ENCODE measurements at places on chromosomes 11 and 22. TPM values are rescaled to one million over a fixed set of nuclear protein-coding genes. Genes with fewer than 3 reads are reported as not detected.

- DNase-seq, result no peak
These were observed 3.1 kb downstream of the KCNJ5 start for GRCh38 chr11:128894286-128894681.

DNA sequence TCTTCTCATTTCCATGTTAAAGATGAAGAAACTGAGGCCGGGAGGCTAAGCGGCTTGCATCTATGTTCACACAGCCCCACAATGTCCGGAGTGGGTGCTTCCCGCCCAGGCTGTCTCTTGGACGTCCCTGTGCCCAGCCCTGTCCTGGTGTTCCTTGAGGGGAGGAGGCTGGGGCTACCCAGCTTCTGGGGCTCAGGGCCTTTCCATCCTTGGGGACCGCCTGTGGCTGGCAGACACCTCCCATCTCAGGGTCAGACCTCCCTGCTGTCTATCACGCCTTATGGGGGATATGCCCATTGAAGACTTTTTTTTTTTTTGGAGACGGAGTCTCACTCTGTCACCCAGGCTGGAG, 95.5 kb downstream of the WNT7B start:
- DNase-seq, result no peak

DNA sequence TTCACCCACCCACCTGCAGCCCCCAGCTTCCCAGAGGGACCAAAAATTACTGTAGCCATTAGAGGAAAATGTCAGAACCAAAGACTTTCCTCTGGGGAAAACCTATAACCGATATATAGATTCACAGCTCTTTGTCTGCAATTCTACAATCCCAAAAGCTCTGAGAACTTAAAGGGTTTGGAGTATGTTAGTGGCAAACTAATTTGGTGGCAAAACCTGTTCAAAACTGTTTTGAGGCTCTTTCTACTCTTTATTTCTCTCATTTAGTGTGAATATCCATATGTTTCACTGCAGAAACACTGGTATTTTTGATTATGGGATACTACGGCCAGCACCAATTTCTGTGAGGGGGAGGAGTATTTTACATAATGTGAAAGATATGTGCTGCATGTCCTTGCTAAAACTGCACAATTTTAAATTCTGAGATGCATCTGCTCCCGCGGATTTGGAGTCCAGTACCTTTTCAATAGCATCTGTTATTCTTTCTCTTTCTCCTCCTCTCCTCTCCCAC, 87.5 kb upstream of the MTNR1B start:
- DNase-seq, result no peak

- no peak for DNase-seq
These were observed 56.3 kb downstream of the SLN start for GRCh38 chr11:107655602-107656001.

DNA sequence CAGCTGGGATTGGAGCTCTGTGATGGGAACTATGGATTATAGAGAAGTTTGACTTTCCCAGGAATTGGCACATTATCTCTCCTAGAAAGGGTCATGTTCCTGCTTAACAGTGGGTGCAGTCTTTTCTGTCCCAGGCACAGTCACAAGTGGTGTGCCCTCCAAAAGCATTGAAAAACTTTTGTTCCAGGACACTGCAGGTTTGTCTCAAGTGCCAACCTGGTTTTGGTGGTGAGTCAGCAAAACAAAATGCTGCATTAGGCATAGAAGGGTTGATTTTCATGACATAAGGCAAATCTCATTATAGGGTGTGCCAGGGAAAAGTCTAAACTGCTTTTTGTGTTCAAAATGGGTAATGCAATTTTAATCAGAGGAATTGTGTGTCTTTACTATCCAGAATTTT, 4.9 kb downstream of the HTATIP2 start:
- DNase-seq, result no peak

GRCh38 chr22:28799606-28800307, 612 bp downstream of the XBP1 start:
- peak; percentile 67 for DNase-seq

DNA sequence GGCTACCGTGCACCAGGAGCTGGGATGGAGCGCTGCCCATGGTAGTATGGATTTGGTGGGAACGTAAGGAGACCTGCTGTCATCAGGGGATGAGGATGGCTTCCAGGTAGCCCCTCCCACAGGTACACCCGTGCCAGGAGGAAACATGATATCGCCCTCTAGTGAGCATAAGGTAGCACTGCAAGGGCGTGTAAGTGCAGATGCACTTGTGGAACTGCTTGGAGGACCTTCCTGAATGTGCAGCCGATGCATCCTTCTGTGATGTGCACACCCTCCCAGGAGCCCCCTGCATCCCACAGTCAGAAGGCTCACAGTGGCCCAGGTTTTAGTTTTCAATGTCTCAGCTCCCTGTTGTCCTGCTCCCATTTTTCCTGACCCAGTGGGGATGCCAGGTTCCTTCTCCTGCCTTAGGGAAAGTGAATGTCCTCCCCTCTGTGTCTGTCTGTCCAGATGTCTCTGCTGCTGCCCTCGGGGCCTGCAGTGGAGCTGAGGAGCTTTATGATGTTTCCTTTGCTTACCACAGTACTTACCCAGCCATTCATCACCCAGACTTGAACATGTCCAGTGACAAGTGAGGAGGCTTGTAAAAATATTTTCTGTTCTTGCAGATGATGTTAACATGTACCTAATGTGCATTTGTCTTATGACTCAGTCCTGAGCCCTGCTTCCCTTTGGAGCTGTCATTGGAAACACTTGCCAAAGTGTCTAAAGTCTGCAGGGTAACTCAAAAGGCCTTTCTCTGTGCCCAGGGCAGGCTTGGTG, 49.2 kb downstream of the DBX1 start:
- DNase-seq, result no peak

- no peak for DNase-seq
These were observed 117.8 kb downstream of the CCDC81 start for GRCh38 chr11:86492370-86493010.

GRCh38 chr11:1373536-1374214, 16.1 kb upstream of the BRSK2 start:
- DNase-seq, result no peak

- DNase-seq, result no peak
These were observed 5.5 kb downstream of the HYLS1 start for GRCh38 chr11:125892994-125893393.

GRCh38 chr11:44575962-44576361, 10.5 kb downstream of the CD82 start:
- no peak for DNase-seq

DNA sequence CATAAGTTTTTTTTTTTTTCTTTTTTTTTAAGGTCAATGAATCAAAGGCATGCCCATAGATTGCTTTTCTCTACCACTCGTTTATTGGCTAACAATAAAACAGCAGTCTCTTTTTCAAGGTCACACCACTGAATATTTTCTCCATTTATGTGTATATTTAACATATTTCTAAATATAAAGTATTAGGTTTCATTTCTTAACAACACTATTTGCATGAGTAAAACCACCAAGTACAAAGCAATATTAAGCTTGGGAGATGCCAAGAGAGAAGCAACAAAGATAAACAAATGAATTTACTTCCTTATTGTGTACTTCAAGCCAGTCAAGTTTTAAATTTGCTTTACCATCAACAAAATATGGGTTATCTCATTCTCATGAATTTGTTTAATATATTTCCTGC, 708.9 kb upstream of the CCDC179 start:
- no peak for DNase-seq

- DNase-seq, result no peak
These were observed 358.2 kb downstream of the DDX10 start for GRCh38 chr11:109023036-109023435.

GRCh38 chr11:72329526-72329925, 85.5 kb upstream of the PHOX2A start:
- no peak for DNase-seq

GRCh38 chr11:40306938-40307548, 1152.4 kb downstream of the LRRC4C start:
- DNase-seq, result peak; percentile 2

DNA sequence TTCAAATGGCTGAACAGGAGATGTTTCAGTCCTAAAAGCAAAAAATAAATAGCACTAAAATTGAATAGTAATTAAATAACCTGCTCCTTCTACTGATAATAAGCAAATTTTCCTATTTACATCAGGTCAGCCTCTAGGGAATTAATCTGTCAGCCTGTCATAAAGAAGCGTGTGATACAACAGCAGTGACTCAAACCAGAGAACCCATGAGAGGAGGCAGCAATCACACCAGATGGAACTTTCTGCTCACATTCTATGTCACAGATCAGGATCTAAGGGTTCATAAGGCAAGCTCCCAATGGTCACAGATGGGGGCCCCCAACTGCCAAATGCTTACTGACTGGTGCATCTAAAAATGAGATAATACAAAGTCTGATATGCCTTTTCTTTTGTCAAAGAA, 41.1 kb downstream of the RBFOX2 start:
- DNase-seq, result no peak

DNA sequence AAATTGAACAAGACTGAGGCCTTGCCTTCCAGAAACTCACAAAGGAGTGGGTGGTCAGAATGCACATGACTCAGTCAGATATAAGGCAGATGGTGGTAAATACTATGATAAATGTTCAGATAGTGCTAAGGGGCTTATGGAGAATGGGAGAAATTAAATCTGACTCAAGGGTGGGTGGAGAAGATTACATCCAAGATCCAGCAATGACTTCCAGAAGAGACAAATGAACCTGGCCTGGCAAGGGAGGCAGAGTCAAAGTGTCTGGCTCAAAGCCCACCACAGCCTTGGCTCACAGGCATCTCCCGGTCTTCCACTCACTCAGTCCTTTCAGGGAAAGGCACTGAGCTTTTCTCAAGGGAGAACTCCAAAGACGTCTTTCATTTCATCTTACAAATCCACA, 6.1 kb upstream of the ZBTB16 start:
- DNase-seq, result no peak

- no peak for DNase-seq
These were observed 99.8 kb downstream of the AASDHPPT start for GRCh38 chr11:106177311-106177710.

DNA sequence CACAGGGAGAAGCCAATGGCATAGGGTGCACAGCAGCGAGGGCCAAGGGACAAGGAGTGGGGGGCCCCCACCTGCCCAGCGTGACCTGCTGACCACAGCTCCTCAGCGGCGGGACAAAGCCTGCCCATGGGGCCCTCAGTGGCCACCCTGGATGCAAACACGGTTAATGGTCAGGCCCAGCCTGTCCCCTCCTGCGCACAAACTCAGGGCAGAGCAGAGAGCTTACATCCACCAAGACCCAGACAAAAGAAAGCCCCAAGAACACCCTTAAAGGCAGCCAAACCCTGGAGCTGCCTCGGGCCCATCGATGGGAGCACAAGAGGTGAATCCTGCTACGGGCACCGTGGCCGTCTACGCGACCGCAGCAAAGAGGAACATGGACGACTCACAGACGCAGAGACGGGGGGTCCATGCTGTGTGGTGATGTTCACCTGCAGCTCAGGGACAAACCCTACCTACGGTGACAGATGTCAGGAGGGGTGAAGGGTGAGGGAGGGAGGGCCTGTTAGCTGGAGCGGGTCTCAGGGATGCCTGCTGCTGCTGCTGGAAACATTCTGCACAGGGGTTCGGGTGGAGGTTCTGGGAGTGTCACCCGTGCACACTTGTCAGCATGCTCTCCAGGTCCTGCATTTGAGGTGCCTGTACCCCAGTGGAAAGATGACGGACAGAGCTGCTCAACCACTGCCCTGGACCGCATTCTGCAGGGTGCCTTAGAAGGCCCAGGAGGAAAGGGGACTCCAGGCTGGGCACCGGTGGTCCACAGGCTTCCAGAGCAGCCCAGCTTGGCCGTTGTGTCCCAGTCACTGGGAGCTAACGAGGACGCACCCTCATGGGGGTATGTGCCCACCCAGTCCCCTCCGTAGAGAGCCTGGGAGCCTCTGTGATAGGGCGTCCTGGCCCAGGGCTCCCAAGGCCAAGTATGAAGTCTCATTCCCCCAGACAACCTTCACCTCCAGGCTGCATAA, 11.6 kb downstream of the ASCL2 start:
- DNase-seq, result no peak

DNA sequence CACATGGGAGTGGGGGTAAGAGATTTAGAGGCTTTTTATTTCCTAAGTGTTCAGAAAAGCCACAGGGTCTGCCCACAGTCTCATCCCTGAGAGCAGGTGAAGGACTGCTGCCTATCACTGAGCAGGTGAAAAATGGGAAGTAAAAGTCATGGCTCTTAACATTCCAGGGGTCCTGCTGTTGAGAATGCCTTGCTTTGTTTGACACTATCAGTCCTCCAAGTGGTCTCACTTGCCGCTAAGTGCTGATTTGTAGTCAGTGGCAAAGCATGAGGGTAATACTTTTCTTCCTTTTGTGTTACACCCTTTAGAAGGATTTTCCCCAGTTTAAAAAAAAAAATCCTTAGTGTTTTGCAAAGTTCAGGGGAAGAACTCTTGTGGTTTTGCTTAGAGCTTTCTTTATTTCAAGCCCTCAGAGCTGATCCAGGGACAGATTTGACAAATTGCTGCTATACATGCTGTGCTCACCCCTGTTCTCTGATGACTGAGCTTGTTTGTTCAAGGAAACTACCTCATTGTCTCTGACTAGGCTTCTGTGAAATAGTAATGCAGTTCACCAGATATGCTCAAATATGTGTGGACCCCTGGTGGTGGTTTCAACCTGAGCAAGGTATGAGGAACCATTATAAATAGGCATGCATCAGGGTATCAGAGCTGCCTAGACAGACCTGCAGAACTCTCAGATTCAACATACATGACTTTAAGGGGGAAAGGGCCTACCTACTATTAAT, 141.0 kb downstream of the ARHGAP42 start:
- no peak for DNase-seq

The MMP27 gene
- not detected for total RNA-seq

The CRACR2B gene
- total RNA-seq, result 4.0 TPM

The GAB4 gene
- total RNA-seq, result not detected

The POU2AF3 gene
- 0.73 TPM for total RNA-seq

The IGSF22 gene
- 0.45 TPM for total RNA-seq

The GGT5 gene
- 2.3 TPM for total RNA-seq

The PAMR1 gene
- total RNA-seq, result 2.4 TPM

Data from cerebellum (tissue), 4 donors.